Activated CD4-positive, alpha-beta T cell treated with anti-CD3 and anti-CD28 coated beads for 1 hour (primary cell): ENCODE measurements at places on chromosomes 5 and 9.

DNA sequence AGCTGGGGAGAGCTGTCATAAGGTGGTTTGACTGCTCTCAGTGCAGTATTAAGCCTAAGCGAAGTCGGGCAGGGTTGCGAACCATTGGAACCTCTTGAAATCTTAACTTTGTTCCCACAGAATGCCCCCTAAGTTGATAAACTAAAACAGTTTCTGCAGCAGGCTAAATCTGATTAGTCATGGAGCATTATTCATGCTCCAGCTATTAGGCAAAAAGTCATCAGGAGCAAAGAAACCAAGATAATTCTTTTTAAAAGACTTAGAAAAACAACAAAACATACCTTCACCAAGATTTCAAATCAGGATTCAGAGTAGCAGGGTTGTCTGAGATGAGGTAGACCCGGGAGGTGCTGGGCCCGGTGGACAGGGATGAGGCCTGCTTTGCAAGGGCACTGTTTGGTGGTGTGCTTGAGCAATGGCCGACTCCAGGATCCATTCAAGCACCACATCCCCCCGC lies 69.9 kb upstream of the PLPP1 start:
- no peak for DNase-seq

- no peak for DNase-seq
These were observed 880 bp upstream of the GFPT2 start for GRCh38 chr5:180353980-180354452.

DNA sequence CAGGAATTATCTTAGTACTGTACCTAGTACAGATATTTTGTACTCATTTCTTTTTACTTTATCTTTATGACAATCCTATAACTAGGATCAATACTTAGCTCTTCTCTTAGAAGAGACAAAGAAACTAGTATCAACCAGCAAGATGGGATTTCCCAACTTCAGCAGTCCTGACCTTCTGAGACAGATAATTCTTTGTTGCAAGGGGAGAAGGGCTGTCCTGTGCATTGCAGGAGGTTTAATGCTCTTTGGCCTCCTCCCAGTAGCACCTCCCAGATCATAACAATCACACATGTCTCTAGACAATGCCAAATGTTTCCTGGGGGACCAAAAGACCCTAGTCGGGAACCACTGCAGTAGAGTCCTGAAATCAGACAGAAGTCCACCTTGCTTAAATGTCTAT lies 424.3 kb upstream of the DMAC1 start:
- no peak for DNase-seq

DNA sequence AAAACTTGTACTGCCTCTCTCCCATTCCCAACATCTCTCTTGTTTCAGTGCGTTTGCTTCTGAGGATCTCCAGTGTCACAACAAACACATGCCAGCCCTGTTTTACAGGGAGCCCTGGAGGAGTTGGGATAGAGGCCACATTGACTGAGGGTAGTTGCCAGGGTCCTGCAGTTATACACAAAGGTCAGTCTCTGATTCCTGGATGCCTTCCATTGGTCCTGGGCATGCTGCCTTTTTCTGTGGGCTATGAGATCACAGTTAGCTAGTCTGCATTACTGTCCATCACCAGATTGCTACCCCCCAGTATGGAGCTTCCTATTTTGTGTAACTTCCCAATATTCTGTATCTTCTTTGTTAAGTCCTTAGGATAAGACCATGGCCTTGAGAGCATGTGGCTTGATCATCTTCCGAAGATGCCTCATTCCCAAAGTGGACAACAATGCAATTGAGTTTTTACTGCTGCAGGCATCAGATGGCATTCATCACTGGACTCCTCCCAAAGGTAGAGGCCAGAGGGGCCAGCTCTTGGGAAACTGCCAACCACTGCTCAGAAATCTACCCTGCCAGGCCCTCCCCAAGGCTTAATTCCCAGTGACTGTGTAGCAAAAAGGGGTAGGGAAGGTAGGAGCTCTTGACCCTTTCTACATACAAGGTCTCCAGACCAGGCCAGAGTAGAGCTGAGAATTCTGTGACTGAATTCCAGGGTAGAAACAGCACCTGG lies 9.5 kb downstream of the NUDT2 start:
- no peak for DNase-seq

DNA sequence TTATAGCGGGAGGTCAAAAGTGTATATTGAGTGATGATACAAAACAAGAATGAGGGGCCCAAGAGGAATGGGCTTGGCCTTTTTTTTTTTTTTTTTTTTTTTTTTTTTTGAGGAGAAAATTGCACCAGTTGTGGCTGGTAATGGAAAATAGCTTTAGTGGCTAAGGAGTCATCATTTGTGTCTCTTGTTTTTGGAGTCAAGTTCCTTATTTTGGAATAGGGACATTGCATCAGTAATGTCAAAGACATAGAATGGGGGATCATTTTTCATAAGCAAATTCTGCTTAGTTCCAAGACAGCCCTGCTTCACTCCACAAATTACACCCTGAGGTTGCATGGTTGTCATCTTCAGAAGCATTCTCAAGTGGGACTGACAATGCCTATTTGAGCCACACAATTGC lies 137.4 kb downstream of the STK32A start:
- DNase-seq: no peak

DNA sequence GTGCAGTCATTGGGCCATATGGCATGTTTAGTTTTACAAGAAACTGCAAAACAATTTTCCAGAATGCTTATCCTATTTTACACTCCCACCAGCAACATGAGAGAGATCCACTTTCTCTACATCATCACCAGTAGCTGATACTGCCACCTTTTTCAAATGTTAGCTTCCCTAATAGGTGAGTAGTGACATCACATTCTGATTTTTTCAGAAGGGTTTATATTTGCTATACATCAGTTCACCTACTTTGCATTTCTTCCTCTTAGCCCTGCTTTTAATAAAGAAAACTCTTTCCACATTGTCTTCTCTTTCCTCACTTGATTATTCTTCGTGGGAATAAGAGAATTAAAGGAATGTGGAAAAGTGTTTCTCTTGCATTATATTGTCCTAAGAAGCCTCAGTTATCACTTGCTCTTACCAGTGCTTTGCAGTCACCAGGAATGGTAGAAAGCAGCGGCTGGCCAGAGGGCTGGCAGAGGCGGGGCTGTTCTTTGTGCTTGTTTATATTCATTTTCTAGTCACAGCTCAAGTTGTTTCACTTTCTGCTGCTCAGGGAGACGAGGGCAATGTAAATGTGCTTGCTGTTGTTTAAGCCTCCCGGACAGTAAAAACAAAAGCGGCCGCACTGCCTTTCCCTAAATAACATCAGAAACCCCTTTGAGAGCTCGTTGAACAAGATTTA lies 164.8 kb downstream of the HSD17B3 start:
- no peak for DNase-seq

DNA sequence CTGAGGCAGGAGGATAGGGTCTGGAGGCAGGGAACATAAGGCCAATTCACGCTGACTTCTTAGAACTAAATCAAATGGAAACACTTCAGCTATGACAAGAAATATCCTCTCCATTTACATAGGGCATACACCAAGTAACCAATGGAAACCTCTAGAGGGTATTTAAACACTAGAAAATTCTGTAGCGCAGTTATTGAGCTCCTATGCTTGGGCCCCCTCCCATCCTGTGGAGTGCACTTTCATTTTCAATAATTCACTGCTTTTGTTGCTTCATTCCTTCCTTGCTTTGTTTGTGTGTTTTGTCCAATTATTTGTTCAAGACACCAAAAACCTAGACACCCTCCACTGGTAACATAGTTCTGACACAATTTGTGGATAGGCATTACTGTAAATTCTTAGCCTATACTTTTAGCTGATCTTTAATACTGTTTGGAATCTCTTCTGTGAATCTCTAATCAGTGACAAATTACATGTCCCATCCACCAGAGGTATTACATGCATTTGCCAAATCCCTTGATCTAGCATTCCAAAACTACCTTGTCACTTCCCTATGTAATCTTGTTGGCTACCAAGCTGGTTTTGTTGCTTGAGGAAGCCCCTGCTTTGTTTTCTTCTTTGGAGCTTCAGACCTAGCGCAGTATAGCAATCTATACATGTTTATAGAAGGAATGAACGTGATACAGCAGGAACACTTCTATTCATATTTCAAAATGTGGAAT lies 61.6 kb downstream of the ST8SIA4 start:
- DNase-seq: no peak

DNA sequence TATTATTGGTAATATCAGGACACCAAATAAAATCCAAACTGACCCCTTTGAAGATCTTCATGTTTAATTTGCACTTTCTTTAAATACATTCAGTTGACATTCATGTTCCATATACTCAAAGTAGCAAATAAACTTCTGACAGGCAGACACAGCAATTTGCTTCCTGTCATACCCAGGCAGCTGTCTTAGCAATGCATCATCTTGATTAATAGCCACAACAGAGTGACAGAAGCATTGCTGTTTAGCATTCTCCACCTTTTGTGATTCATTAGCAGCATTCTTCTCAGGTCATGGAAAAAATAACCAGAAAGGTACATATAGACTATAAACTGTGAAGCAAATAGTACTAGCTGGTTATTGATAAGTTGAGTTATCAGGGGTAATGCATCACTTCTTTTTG lies 366.8 kb downstream of the CYLC2 start:
- DNase-seq: no peak

- DNase-seq: no peak
These were observed 87.2 kb downstream of the PGM5 start for GRCh38 chr9:68443624-68444023.

- DNase-seq: no peak
These were observed 146.9 kb upstream of the GNA14 start for GRCh38 chr9:77794985-77795384.

DNA sequence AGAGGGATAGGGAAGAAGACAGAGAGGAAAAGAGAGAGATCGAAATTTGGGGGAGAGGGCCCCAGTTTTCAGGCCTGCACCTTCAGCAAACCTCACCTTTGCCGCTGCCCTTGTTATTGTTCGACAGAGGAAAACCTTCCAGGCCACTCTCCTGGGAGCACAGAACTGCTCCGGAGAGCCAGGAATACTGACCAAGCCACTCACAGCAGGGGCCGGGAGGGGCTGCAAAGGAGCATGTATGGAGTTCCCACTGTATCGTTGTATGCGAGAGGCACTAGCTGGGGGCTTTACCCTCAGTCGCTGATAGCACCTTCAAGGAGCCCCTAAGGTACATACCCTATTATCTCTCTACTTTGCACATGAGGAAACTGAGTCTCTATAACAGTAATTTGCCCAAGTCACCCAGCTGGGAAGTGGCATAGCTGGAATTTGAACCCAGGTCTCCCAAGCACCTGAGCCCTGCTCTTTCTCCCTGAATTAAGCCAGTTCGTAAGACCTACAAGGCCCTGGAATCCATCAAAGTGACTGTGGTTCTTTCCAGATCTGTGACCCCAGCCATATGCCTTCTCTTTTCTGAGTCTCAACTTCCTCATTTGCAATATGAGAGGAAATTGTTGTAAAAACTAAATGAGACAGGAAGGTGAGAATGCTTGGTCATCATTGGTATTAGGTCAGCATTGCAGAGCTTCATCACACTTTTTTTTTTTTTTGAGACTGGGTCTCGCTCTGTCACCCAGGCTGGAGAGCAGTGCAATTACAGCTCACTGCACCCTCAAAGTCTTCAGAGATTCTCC lies 21.0 kb upstream of the FOXE1 start:
- DNase-seq: no peak

DNA sequence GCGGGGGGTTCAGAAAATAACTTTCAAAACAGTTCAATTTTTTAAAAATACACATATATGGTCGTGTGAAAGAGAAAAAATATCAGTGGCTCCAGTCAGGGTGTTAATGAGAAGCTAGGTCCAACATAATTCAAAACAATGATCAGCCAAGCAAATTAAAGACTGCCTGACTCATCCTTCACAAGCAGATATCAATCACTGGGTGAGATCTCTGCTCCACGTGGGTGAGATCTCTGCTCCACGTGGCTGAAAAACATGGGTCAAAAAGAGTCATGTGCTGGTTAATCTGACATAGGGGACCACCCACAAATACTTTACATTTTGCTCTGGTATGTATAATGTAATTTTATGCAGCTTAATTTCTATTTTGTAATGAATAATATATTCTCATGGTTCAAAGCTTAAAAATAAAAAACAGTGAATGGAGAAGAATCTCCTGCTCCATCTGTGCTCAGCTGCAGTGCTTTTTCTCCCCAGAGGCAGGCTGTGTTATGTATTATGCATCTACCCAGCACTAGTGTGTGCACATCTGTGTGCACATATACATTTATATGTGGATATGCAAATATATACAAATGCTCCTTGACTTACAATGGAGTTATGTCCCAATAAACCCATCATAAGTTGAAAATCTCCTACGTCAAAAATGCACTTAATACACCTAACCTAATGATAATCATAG lies 93.1 kb upstream of the S1PR3 start:
- DNase-seq: no peak
